ENCODE measurements at places on chromosomes 16 and 17.

DNA sequence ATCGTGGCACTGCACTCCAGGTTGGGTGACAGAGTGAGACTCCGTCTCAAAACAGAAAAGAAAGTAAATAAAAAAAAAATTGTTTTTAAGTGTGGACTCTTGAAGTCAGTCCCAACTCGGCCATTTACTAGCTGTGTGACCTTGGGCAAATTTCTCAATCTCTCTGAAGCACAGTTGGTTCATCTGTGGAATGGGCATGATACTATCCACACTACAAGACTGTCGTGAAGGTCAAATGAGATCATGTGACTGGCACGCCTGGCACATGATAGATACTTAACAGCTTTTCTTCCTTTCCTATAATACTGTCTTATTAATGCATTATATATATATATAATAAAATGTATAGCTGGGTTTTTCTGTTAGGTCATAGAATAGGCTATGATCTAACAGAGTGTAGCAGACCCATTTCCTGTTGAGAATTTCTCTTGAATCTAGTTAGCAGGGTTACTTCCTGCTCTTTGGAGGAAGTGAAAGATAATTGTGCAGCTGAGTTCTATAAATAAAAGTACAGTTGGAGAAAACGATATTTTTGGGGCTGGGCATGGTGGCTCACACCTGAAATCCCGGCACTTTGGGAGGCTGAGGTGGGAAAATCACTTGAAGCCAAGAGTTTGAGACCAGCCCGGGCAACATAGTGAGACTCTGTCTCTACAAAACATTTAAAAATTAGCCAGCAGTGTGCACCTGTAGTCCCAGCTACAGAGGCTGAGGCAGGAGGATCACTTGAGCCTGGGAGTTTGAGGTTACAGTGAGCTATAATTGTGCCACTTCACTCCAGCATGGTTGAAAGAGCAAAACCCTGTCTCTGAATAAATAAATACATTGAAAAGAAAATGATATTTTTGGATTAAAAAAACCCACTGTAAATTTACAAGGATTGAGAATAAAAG lies 7.3 kb downstream of the MILR1 start:
- DNase-seq = no peak

DNA sequence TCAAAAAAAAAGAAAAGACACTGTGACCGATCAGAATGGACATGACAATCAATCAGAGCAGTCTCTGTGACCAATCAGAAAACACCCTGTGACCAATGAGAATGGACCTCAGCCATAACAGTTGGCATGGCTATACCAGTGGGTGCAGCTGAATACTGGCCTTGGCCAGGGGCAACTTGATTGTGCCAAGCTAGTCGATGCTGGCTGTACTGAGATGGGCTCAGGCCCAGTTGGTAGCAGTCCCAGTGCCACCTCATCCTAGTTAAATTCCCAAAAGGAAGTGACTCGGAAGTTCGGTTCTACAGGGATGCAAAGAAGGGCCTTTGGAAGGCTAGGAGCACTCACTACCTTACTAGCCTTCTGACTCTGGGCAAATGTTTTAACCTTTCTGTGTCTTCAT lies 37.2 kb upstream of the BCO1 start:
- peak; percentile 60 for DNase-seq

- DNase-seq = no peak
These were observed 27.5 kb downstream of the UNC13D start for GRCh38 chr17:75816693-75817092.

GRCh38 chr17:83109793-83110645 lies 30.6 kb downstream of the METRNL start:
- no peak for DNase-seq

- DNase-seq = no peak
These were observed 177.4 kb upstream of the SDK2 start for GRCh38 chr17:73821665-73822064.
